NCI-H2081 treated with DMSO at 0.1 percent for 48 hours (cell line): ENCODE measurements at places on chromosomes 11 and 22.

- DNase-seq: no peak
These were observed 38.6 kb downstream of the SBF1 start for GRCh38 chr22:50436015-50436830.

DNA sequence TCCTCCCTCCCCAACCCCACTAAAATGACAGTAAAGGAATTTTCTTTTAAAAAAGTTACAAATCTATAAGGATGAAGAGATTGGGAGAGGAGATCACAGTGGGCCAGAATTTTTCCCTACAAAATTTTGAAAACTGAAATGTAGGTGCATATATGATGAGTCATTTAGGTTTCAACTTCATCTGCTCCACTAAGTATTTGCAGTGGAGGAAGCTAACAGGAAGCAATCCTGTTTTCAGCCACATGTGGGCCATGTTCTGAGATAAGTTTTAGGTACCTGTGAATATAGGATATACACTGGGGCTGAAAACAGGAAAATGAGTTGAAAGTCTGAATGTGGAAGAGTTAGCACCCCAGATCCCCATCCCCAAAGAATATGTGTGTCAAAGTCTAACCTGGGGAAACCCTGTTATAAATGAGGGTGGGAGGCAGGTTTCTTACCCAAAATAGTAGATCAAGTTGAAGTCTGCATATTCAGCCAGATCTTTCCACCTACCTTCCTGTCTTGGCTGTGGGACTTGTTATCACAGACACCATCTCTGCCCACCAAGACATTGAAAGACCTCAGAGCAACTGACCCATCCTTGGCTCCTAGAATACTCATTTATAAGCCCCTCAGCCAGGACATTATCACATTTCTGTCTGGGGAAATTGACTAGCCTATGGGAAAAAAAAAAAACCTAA is 87.3 kb downstream of the PACS1 start:
- no peak for DNase-seq

GRCh38 chr22:37999236-37999635 is 14.9 kb upstream of the SOX10 start:
- no peak for DNase-seq

DNA sequence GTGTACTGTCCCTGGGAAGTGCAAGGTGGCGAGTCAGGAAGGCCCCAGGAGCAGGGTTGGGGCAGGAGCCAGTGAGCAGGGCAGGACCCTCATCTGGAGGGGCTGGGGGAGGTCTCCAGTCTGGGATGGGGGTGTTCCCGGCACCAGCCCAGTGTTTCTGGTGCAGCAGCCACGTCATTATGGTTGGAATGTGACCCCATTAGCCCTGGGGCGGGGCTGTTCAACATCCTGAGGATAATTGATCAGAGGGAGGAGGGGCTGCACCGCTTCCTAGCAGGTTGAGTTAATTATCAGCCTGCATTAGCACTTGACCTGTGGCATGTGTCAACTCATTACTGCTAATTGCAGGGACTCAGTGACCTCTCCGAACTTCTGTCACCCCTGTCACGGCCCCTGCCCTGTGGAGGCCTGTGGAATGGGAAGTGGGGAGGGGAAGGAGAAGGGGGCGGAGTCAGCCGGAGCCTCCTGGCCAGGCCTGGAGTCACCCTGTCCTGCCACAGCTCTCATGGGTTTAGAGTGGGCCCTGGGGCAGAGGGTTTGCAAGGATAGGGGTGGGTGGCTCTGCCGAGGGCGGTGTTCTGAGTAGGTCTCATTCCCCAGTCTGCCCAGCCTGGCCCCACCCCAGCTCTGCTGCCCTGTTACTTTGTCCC is 52.8 kb upstream of the CCDC188 start:
- no peak for DNase-seq

DNA sequence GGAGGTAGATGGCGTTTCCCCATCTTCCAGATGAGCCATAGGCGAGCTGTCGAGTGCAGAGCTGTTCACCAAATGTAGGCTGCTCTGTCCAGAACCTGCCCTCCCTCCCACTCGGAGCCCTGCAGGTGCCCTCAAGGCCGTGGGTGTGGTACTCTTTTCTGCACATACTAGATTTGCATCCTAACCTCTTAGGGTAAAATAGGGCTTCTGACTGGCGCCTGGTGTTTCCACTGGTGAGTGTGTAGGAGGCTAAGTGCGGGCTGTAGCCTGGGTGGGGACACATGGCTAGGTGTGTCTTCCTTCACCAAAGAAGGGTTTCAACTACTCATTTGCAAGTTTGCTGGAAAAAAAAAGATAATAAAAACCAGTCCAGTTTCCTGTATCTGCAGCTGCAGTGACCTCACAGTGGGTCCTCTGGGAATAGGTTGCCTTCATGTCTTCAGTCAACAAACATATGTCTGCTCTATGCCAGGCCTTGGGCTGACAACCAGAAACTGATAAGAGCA is 8.5 kb downstream of the BIK start:
- DNase-seq: no peak

GRCh38 chr11:4066910-4067309 is 27.7 kb upstream of the RRM1 start:
- DNase-seq: no peak

- peak; percentile 40 for DNase-seq
These were observed 11.2 kb upstream of the PPP2R1B start for GRCh38 chr11:111777094-111778046.

DNA sequence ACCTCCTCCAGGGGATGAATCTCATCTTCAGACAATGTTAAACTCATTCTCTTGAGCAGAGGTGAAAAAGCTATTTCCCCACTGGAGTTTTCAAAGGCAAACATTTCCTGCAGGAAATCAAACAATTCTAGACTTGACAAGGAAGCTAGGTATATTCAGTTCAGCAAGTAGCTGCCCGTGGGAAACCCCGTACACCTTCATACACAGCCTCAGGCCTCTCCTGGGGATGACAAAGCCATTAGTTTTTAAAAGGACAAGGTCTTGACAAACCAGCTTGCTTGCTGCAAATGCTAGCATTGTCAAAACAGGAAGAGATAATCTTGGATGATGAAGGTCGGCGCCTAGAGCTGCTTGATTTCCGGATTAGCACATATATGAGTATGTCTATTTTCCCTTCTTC is 1630.8 kb upstream of the TENM4 start:
- no peak for DNase-seq

DNA sequence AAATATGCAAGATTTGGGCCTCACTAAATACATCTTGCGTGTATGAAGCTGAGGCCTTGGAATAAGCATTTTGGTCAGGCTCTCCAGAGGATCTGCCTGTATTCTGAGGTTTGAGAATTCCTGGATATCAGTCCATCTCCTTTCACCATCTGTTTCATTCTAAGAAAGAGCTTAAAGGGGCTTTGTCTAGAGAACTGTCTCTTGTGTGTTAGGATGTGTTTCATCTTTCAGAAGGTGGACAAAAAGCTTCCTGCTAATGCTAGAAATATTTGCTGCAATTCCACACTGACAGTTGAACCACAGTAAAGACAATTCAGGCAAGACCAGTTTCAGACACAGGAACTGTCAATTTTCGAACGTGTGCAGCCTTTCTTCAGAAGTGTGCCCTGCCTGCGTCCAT is 185.4 kb downstream of the DBX1 start:
- no peak for DNase-seq

GRCh38 chr22:45859231-45860161 is 117.5 kb downstream of the WNT7B start:
- no peak for DNase-seq

GRCh38 chr11:115452241-115452640 is 52.0 kb downstream of the CADM1 start:
- DNase-seq: no peak
